NCI-H1436 (cell line): ENCODE measurements at places on chromosomes 1 and 21.

DNA sequence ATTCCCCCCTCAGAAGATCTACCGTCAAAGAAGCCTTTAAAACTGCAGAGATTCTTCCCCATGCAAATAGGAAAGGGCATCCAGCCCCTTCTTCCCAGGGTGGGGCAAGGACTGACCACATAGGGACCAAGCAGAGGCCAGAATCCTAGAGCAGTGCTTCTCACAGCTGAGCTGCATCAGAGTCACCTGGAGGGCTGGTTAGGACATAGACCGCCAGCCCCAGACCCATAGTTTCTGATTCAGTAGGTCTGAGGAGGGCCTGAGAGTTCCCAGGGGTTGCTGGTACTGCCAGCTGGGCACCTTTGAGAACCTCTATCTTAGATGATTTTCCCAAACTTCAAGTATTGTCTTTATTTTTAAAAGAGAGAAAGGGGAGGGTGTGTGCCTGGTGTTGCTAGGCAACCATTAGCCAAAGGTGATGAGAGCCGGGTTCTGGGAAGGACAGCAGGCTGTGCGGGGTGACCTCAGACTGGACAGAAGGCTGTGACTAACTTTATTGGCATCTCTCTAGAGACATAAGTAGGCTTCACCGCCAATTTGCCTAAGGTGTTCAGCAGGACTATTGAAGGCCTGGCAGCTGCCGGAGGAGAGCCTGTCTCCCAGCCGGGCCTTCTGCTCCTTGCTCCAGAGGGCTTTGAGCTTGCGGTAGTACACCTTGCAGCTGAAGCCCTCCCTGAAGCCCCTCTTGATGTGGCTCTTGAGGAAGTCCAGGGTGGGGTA, 3.0 kb downstream of the SPATA46 start:
- DNase-seq, result no peak

DNA sequence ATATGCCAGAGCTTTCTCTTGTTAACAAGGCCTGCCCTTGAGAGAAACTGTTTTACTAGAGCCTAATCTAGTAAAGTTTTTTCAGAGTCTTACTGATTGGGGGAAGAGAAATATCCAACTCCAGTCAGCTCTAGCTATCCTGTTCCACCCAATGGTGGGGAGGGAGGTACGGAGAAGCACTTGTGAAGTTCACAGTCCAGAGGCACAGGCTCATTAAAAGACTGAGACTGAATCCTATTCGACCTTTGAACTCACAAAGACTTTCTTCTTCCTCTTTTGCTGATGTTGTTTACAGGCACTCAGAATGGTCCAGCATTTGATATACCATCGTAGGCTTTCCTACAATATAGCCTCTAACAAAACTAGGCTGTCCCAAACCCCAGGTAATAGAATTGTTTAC, 15.5 kb upstream of the SFT2D2 start:
- DNase-seq, result no peak

- no peak for DNase-seq
Observed at GRCh38 chr1:231032963-231033362, 7.1 kb downstream of the FAM89A start.

DNA sequence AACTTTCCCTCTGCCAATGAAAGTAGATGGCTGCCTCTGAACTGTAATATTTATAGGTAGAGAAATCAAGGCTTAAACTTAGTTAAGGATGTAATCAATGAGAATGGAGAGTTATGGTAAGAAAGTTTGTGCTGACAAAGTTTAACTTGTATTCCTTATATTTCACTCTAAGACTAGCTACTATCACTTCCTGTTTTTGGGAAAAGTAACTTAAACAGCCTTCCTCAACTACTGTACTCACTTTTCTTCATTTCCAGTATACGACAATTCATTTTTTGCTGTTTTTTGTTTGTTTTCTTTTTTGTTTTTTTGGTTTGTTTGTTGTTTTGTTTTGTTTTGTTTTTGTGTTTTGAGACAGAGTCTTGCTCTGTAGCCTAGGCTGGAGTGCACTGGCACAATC, 3.7 kb downstream of the RGS18 start:
- no peak for DNase-seq

DNA sequence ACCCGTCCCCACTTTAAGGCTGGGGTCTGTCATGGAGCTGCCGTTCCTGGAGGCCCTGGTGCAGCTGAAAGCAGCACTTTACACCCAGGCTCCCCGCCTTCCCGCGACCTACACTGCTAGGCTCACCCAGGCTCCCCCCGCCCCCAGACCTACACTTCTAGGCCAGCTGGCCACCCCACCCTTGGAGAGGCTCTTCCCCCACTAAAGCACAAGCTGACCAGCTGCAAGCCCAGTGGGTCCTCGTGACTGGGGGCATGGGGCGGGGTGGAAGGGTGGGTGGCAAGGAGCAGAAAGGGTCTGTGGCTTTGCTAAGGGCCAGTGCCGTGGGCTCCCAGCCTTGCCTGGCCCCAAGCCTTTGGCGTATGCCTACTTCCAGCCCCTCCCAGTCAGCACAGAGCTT, 9.7 kb upstream of the ARHGEF16 start:
- DNase-seq, result no peak
